ENCODE measurements at places on chromosomes 4 and X. TPM values are rescaled to one million over a fixed set of nuclear protein-coding genes. Genes with fewer than 3 reads are reported as not detected.

GRCh38 chrX:437661-438390 is 51.1 kb upstream of the PPP2R3B start:
- DNase-seq = no peak

DNA sequence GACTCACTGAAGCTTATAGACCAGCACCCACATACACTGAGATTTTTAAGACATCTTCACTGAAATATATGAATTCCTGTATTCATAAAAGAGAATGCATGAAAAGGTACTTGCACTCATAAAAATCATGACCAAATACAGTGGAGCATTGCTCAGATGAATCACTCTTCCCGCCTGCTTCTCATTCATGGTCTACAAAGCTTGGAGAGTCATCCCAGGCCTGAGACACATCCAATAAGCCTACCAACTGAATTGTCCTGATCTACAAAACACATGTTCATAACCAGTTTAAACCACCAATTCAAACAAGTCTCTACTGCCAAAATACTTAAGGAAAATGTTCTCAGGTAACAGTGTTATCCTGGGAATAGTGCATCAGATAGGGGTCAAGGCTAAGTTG is 38.1 kb downstream of the PROM1 start:
- no peak for DNase-seq

GRCh38 chrX:154457491-154458115 is 478 bp upstream of the PLXNA3 start:
- DNase-seq = peak; percentile 60

- DNase-seq = no peak
Measured at GRCh38 chrX:69372435-69372834, 131.7 kb upstream of the NALF2 start.

- DNase-seq = no peak
Measured at GRCh38 chr4:46323891-46324416, 66.0 kb downstream of the GABRA2 start.

DNA sequence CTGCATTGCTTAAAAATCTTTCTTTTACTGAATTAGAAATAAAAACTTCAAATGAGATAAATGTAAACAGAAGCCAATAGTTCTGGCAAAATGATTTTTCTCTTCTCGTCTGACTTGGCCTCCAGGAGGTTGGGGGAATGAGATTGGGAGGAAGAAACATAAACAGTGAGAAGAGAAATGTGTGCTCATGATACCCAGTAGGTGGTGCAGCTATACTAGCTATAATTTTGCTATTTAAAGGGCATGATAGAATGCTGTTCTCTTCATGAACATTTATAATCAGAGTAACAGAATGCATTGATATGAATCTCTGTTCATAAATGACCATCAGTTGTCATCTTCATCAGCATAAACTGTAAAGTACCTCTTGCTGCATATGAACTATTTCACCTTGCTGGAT is 85.5 kb downstream of the TACR3 start:
- no peak for DNase-seq

DNA sequence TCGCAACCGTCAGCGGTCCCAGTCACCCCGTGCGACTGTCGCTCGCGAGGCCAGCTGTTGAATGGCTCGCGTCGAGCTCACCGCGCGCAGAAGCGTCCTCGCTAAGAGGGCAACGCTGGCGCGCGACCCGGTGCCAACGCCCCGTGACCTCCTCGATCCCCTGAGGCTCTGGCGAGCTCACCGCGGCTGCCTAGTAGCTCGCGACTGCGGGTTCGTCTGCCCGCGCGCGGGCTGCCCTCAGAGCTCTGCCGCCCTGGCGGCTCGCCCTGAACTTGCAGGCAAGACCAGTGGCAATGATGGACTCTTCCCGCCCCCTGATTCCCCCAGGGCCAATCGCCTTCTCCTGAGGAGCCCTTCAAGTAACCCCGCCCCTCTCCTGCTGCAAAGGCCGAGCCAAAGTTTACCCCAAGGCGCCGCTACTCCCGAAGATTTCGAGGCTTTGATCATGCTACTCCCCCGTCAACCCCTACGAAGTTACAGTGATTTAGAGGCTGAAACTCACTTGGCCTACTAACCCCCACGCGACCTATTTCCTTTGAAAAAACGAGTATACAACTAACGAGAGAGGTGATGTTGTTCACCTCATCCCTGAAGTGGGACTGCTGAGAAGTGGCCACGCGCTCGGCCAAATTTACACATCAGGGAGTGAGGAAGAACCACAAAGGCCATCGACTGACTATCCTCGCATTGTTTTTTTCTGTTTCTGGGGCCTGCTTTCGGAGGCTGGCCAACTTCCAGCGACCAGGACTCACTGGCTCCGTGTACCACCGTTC is 37.5 kb downstream of the PGRMC1 start:
- no peak for DNase-seq

GRCh38 chr4:152106113-152106763 is 345.4 kb upstream of the GATB start:
- DNase-seq = no peak

GRCh38 chr4:100894339-100894870 is 376.6 kb upstream of the EMCN start:
- DNase-seq = no peak

DNA sequence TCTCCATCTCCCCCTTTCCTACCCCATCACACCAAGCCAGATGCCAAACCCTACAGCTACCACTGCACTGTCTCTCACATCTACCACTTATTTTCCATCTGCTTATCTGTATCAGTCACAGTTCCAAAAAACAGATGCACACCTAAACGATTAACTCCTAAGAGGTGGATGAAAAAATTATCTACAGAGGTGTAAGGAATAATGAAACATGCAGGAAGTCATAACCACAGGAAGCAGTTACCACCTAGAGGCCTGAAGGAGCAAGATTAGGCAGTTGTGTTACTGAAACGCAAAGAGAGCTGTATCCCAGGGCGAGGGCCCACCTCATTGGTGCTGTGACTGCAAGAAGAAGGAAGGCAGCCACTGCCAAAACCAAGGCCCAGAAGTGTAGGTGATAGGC is 87.8 kb upstream of the FAM241A start:
- DNase-seq = no peak

DNA sequence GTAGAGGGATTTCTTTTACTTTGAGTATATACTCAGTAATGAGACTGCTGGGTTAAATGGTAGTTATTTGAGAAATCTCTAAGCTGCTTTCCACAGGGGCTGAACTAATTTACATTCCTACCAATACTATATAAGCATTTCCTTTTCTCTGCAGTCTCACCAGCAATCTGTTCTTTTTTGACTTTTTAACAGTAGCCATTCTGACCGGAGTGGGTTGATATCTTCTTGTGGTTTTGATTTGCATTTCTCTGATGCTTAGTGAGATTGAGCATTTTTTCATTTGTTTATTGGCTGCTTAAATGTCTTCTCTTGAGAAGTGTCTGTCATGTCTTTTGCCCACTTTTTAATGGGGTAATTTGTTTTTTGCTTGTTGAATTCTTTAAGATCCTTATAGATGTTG is 43.3 kb downstream of the SPCS3 start:
- no peak for DNase-seq

GRCh38 chr4:67983333-67983732 is 20.0 kb upstream of the TMPRSS11A start:
- no peak for DNase-seq

DNA sequence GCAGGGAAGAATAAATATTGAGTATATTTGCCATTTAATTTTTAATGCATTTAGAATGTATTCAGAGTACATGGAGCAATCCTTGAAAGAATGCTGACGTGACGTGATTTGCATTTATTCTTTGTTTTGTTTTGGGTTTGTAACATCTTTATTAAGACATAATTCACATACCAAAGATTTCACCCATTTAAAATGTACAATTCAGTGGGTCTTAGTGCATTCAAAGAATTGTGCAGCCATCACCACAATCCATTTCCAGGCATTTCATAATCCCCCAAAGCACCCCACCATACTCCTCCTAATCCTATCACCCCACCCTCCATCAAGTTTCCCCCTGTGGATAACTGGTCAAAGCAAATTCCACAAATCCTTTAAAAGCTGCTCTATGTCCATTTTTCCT is 87.4 kb downstream of the FAM9B start:
- no peak for DNase-seq

DNA sequence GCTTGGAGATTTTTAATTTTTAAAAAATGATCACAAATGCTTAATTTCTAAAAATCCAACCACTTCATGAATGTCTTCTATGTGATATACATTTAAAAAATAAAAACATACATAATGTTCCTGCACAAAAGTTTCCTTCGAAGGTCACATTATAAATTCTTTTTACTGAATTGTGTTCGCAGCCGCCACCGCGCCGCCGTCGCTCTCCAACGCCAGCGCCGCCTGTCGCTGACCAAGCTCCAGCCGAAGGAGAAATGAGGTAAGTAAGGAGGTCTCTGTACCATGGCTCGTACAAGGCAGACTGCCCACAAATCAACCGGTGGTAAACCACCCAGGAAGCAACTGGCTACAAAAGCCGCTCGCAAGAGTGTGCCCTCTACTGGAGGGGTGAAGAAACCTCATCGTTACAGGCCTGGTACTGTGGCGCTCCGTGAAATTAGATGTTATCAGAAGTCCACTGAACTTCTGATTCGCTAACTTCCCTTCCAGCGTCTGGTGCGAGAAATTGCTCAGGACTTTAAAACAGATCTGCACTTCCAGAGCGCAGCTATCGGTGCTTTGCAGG is 48.8 kb upstream of the NEUROG2 start:
- no peak for DNase-seq

DNA sequence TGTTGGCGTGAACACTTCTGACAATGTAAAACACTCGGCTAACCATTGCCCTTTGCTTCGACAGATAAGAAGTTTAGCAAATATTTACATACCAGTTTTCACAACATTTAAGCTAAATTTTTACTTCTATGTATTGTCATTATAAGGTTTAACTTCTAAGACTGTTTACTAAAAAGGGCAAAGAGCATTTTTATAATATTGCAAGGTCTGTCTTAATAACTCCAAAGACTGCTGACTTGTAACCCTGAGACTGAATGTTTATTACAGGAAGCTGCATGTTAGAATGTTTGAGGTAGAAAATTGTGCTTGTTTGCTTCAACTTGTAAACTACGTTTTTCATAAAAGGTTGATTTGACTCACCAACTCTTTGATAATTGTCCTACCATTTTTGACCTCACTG is 213.2 kb upstream of the RPS6KA3 start:
- no peak for DNase-seq

DNA sequence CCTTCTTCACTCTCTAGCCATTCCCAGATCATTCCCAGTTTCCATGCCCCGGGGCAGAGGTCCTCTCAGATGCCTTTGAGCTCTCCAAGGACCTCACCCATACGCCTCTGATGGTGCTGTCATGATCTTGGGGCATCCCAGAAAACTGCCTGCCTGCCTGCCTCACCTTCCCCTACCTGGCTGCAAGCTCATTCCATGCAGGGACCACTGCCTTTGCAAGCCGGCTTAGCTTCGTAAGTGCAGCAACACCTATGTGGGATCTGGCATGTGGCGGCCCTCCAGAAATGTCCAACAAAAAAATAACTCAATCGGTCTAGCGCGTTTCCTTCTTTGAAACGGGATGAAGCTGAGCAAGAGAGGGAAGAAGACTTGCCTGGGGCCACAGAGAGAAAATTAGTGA is 53.0 kb downstream of the C4orf50 start:
- no peak for DNase-seq

GRCh38 chrX:155065035-155065734 is 5.8 kb downstream of the CMC4 start:
- DNase-seq = no peak

GRCh38 chr4:4779486-4779885 is 80.0 kb upstream of the MSX1 start:
- no peak for DNase-seq

- no peak for DNase-seq
Measured at GRCh38 chr4:168449719-168450452, 30.4 kb downstream of the DDX60L start.

DNA sequence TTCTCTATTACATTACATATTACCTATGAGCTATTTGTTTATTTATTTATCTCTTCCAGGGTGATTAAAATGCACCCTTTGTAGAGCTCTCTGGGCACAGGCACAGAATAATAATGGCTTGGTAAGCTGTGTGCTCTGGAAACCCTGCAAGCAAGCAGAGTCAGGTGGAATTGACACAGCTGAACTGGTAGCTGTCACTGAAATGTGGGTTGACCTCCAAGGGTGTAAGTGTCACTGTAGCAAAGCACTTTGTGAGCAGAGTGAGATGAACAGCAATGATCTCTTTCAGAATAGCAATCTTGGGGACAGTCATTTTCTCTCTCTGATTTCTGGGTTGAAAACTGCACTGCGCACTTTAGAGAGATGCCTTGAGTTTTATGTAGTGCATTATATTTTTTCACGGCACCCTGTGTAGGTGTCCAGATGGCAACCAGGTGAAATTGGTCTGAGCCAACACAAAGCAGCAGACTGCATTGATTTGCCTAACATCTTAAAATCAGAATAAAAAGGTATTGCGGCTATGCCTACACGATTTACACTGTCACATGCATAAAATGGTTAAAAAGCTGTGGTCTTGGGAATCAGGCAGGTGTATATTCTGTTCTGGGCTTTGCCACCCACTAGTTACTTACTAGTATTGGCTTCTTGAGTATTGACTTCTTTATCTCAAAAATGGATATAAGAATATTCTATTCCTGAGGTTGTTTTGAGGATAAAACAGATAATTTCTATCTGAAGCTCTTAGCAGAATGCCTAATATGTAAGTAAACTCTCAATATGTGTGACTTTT is 450.3 kb downstream of the RAPGEF2 start:
- DNase-seq = no peak

DNA sequence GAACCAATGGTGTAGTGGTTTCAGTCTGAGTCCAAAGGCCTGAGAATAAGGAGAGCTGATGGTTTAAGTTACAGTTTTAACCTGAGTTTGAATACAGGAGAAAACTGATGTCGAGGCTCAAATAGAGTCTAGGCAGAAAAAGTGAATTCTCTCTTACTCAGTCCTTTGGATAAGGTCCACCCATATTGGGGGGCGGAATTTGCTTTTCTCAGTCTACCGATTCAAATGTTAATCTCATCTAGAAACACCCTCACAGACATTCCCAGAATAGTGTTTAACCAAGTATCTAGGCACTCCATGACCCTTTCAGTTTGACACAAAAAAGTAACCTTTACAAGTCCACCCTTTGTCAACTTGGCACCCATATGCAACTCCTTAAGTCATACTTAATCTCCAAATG is 216.0 kb downstream of the GRID2 start:
- DNase-seq = no peak

GRCh38 chrX:153477901-153478300 is 7.5 kb upstream of the HAUS7 start:
- no peak for DNase-seq

- DNase-seq = no peak
Measured at GRCh38 chr4:115675719-115676118, 562.3 kb upstream of the NDST4 start.

GRCh38 chrX:145910017-145910416 is 92.4 kb downstream of the SLITRK2 start:
- DNase-seq = no peak

MOB1B gene
- total RNA-seq = 22.4 TPM

TIGD2 gene
- 9.6 TPM for total RNA-seq

TDO2 gene
- not detected for total RNA-seq

SH2D1A gene
- total RNA-seq = 0.77 TPM

TLR1 gene
- 6.0 TPM for total RNA-seq

IL21 gene
- total RNA-seq = not detected

BTC gene
- total RNA-seq = not detected

GYPB gene
- not detected for total RNA-seq

KLHL13 gene
- total RNA-seq = not detected

NAP1L3 gene
- not detected for total RNA-seq

RAB9B gene
- 1.4 TPM for total RNA-seq

RAB41 gene
- not detected for total RNA-seq

CCDC110 gene
- 14.0 TPM for total RNA-seq

CYLC1 gene
- not detected for total RNA-seq

TBC1D9 gene
- total RNA-seq = 10.4 TPM

PCSK1N gene
- total RNA-seq = not detected

All from OCI-LY7 (cell line).